ENCODE measurements at places on chromosomes 3 and 15.

DNA sequence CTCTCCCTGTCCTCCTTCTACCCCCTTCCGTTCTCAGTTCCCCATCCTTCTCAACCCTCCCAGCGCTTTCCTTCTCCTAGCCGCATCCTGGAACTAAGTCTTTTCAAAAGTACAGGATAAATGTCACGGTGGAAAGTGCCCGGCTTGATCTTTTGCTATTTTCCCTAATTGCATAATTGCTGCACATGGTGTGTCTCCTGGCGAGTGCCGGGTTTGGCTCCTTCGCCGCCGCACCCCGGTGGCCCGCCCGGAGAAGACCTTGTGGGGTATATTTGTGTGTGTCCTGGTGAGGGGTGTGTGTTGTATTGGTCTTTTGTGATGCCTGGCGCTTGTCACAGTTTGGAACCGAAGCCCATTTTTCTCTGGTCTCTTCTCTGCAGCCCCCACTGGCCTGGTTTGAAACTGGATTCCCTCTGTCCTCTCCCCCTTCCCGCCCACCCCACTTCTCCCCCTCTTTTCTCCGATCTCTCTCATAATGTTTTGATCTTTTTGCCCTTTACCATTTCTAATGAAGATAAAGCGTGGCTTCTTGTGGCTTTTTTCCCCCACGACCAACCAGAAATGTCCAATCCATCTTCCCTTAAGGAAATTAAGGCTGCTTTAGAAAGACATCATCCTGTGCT lies 692 bp downstream of the UBE2E2 start:
- no peak for DNase-seq

- DNase-seq: no peak
These were observed 98.2 kb downstream of the MYH15 start for GRCh38 chr3:108412121-108412750.

DNA sequence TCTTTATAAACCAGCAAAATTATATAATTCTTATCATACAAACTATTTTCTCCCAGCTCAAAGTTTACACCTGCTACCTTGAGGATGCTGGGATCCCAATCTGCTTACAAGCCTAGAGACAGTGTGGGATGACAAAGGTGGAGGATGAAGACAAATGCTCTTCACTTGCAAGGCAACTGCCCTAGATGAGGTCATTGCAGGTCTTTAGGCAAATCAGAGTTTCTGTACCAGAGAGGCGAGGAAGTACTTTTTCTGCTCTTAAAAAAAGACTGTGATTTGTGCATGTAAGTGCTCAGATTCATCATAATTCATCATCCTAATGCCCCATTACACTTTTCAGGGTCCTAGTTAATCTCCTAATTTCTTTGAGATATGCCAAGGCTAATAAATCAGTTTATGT lies 376.1 kb downstream of the ZPLD1 start:
- DNase-seq: no peak

DNA sequence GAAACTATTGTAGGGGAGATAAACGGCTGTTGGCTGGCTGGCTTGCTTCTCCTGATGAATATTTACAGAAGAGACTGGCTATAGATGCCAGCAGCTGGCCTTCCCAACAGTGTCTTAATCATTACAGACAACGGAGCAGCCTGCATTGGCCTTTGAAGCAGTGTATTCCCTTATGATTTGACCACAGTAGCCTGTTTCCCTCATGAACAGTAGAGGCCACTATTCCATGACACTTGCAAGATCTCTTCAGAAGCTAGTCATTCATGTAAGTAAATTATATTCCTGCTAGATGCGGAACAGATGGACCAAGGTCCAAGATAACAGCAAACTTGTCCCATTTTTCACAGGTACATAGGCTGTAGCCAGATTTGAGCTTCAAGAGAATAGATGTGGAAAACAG lies 47.3 kb downstream of the TMCO5A start:
- no peak for DNase-seq

DNA sequence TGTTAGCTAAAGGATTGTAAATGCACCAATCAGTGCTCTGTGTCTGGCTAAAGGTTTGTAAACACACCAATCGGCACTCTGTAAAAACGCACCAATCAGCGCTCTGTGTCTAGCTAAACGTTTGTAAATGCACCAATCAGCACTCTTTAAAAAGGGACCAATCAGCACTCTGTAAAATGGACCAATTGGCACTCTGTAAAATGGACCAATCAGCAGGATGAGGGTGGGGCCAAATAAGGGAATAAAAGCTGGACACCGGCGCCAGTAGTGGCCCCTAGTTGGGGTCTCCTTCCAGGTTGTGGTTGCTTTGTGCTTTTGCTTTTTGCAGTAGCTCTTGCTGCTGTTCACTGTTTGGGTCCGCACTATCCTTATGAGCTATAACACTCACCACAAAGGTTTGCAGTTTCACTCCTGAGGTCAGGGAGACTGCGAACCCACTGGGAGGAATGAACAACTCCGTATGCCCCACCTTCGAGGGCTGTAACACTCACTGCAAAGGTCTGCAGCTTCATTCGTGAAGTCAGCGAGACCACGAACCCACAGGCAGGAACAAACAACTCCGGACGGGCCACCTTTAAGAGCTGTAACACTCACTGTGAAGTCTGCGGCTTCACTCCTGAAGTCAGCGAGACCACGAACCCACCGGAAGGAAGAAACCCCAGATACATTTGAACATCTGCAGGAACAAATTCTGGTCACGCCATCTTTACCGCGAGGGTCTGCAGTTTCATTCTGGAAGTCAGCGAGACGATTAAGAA lies 1.1 kb upstream of the SUCLG2 start:
- DNase-seq: no peak

- no peak for DNase-seq
These were observed 26.5 kb downstream of the CFAP161 start for GRCh38 chr15:81160312-81161159.
